ENCODE measurements at places on chromosomes 13 and 19. TPM values are rescaled to one million over a fixed set of nuclear protein-coding genes. Genes with fewer than 3 reads are reported as not detected.

Gene KCNN1
- total RNA-seq, result 0.34 TPM

Gene ZNF296
- total RNA-seq, result 5.1 TPM

Gene PRMT1
- 166 TPM for total RNA-seq

GRCh38 chr13:59424661-59425060, 739.1 kb downstream of the DIAPH3 start:
- DNase-seq, result no peak

All from ureter (tissue), 1 donor.